GM12891 (cell line): ENCODE measurements at places on chromosomes 12 and 14.

- no peak for DNase-seq
Measured at GRCh38 chr12:94418517-94418916, 41.1 kb downstream of the CEP83 start.

- no peak for DNase-seq
Measured at GRCh38 chr12:20024194-20024593, 344.1 kb upstream of the PDE3A start.

DNA sequence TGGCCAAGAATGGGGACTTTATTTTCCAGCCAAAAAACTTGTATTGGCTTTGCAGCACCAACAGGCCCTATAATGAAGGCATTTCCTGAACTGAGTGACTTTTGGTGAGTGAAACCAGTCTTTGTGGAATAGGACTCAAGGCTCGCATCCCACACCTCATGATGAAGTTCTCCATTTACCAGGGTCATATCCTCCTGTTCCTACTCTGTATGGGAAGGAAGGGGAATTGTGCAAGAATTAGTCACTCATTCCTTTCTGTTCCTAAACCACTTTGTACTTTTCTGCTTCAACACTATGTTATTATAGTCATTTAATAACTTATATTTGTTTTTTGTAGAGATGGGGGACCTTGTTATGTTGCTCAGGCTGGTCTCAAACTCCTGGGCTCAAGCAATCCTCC is 2.3 kb upstream of the SPATS2 start:
- no peak for DNase-seq

GRCh38 chr14:79294499-79294898 is 916.8 kb downstream of the DIO2 start:
- DNase-seq: no peak

DNA sequence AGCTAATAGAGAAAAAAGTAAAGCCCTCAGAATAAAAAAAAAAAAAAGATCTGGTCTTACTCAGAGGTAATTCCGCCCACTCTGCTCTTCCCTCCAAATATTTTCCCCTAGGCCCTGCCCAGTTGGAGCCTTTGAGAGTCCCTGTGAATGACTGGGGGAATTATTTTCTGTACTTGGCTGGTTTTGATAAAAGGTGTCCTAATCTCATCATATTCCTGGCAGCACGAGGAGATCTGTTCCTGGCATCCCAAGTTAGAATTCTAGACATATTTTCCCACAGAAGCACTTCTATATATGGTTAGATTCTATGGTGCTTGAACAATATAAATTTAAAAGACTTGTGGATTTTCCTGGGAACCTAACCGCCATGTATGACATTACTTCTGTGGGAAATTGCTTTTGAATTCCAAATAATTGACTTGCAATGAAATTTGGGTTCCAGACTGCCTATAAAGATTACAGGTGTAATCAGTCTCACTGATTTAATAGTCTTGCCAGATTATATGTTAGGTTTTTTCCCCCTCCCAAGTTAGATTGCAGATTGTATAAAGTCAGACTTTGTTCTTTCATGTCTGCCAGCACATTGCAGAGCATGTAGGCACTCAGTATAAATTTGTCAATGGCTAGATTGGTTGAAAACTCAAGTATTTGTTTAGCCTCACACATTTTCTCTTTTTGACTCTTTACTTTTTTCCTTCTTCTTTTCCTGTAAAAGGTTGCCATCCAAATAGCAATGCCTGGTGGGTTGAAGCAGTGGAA is 12.3 kb downstream of the GPX2 start:
- DNase-seq: no peak

- no peak for DNase-seq
Measured at GRCh38 chr12:1744932-1745331, 54.1 kb downstream of the ADIPOR2 start.

DNA sequence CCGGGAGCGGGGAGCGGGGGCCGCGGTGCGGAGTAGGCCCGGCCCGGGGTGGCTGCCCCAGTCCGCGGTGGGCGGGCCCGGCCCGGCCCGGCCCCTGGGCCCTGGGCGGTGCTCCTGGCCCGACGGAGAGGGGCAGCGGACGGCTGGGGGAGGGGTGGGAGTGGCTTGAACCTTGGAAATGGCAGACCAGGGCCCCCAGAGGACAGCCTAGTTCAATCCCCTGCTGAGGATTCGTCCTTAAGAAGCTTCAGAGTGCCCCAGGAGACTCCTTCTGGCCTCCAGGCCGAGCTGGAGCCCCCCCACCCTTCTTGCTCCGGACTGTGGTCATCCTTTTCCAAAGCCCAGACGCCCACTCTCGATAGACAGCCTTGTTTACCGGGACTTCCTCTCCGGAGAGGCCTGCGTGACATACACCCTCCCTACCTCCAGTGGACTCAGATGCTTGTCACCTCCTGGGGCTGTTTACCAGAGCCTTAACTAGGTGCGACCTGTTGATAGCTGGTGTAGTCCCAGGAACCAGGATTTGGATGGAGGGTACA is 458 bp downstream of the KHNYN start:
- DNase-seq: peak; percentile 72

DNA sequence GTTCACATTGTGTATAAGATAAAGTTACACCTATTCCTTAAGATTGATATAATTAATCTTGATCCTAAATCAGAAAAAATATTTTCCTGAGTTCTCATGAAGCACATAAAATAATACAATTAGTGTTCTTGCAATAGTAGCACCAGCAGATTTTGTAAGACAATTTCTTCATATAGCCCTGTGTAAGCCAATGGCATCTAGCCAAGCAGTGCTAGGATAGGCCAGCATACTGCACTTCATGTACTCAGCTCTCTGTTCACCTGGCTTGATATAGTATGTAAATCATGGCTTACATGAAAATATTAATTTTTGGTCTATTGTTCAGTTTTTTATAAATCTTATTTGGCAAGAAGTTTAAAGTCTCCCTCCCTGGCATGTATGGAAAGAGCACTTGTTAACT is 1.9 kb downstream of the KLRF2 start:
- no peak for DNase-seq

- DNase-seq: no peak
Measured at GRCh38 chr12:116964054-116965050, 53.6 kb downstream of the FBXW8 start.

DNA sequence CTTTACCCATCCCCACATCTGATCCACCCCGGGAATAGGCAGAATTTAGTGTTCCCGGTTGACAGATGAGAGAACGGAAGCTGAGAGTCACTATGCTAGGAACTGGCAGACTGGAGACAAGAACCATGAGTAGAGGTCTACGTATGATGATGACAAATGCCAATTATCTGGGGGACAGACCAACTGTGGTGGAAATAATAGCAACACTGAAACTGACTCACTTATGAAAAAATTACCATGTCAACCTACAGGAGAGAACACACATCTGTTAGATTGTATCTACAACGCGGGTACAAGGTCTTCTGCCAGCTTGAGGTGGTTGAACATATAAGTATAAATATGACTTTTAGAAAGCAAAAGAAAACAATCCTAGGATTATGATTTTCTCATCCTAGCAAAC is 15.4 kb upstream of the SELPLG start:
- DNase-seq: no peak

DNA sequence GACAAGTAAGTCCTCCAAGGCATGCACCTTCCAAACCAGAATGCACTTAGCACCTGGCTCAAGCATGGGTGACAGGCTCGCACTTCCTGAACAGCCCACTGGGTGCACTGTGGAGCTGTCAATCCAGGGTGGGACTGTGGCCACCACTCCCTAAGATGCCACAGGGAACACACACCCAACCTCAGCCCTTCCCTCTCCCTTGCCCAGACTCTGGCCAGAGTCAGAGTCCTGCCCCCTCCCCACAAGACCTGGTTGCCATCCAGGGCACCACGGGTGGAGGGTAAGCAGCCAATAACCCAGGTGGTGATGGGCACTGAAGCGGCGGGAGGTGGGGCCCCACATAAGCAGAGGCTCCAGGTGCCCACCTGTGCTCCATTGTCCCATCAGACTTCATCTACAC is 160.6 kb downstream of the MYRFL start:
- peak; percentile 16 for DNase-seq

- DNase-seq: no peak
Measured at GRCh38 chr12:124446364-124446763, 121.0 kb downstream of the NCOR2 start.

DNA sequence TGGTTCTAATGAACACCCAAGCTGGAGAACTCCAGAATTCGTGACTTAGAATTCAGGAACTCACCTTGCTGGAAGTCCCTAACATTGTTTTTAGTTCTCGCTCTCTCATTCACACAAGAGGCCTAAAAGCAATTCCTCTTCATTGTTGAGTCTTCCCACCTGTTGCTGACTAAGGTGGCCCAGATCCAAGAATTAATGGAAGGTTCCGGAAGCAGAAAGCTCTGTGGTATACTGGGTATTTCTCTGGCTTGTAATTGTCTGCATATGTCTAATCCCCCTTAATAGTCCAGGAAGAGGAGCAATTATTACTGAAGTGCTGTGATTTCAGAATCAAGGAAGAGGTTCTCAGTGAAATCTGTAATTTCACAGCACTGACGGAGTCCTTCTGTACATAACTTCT is 31.4 kb downstream of the TMEM233 start:
- DNase-seq: no peak

DNA sequence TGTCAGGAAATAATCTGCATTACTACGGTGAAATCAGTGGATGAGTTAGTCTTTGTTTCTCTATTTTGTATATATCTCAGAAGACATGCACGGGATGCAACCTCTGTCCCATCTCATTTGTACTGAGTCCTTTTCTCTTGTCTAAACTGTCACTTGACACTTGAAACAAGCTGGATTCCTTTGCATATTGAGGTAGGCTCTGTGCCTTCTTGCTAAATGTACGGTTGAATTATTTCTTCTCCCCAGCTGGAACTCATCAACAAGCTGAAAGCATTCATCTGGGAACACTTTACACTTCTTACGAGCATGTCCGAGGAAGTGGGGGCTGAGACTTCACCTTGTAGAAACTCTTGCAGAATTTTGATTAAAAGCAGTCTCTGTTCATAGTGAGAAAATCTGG is 119.5 kb downstream of the VEZT start:
- DNase-seq: no peak

- no peak for DNase-seq
Measured at GRCh38 chr12:19530637-19531023, 91.3 kb downstream of the AEBP2 start.

GRCh38 chr12:124542021-124542949 is 25.1 kb downstream of the NCOR2 start:
- DNase-seq: no peak

- DNase-seq: no peak
Measured at GRCh38 chr14:63605041-63605532, 36.6 kb downstream of the WDR89 start.

GRCh38 chr12:117040496-117040895 is 58.7 kb downstream of the TESC start:
- no peak for DNase-seq

- no peak for DNase-seq
Measured at GRCh38 chr12:56571121-56571520, 49.5 kb downstream of the RBMS2 start.

GRCh38 chr12:83461336-83461935 is 774.7 kb downstream of the TMTC2 start:
- DNase-seq: no peak

DNA sequence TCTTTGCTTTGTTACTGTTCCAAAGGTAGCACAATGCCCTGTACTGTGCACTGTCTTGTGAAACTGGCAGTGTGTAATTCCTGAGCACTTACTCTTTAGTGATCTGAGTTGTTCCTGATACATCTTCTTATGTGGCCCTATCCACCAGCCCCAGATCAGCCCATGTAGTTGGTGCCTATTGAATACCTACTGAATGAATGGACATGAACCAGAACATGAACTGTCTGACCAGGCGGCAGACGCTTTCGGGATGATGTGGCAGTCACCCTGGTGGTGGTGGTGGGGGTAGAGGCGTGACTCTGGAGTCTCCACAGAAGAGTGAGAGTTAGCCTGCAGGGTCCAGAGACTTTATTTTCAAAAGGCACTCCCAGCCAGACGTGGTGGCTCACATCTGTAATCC is 46.6 kb upstream of the PAPOLA start:
- no peak for DNase-seq
